ENCODE measurements at places on chromosomes 1 and 21.

- DNase-seq, result no peak
Observed at GRCh38 chr1:5746611-5747425, 245.4 kb downstream of the NPHP4 start.

DNA sequence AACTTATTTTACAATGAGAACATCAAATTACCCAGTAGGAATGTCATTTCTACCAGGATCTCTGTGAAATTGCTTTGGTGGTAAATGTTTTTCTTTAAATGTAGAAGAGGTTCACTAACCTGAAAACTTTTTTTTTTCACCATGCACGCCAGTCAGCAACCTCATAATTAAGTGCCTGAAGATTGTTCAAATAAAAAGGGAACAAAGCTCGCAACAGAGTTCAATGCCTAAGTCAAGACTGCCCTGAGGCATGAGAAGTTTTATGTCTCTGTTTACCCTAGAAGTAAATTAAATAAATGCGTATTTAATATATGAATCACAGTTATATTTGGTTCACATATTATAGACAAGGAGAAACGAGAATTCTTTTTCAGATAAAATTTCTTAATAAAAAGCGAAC lies 13.8 kb upstream of the SYDE2 start:
- DNase-seq, result no peak

- DNase-seq, result no peak
Observed at GRCh38 chr1:38451541-38451993, 405.0 kb upstream of the POU3F1 start.

- no peak for DNase-seq
Observed at GRCh38 chr21:25949701-25950100, 214.9 kb downstream of the GABPA start.

GRCh38 chr1:35535243-35535642 lies 22.0 kb downstream of the KIAA0319L start:
- DNase-seq, result no peak

- DNase-seq, result no peak
Observed at GRCh38 chr1:195849180-195849579, 759.1 kb downstream of the KCNT2 start.

GRCh38 chr1:191882870-191883269 lies 275.4 kb upstream of the RGS18 start:
- DNase-seq, result no peak

GRCh38 chr1:42211224-42211623 lies 46.7 kb upstream of the GUCA2A start:
- DNase-seq, result no peak

DNA sequence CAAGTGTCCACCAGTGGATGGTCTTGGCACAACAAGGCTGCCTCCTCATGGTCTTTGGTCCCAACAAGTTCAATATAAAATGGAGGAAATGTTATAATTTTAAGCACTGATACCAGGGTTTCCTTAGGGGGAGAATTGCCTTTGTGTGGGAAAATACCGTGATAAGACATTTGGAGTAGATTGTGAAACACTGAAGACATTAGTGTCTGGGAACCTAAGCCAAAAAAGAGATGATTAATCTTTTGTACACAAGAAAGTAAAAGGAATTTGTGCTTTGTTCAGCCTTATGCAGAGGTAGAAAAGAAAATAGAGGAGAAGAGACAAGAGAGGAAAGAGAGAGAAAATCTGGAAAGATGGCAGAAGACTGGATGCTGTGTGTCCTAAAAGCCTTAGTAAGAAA lies 36.1 kb downstream of the ST6GALNAC3 start:
- DNase-seq, result no peak

DNA sequence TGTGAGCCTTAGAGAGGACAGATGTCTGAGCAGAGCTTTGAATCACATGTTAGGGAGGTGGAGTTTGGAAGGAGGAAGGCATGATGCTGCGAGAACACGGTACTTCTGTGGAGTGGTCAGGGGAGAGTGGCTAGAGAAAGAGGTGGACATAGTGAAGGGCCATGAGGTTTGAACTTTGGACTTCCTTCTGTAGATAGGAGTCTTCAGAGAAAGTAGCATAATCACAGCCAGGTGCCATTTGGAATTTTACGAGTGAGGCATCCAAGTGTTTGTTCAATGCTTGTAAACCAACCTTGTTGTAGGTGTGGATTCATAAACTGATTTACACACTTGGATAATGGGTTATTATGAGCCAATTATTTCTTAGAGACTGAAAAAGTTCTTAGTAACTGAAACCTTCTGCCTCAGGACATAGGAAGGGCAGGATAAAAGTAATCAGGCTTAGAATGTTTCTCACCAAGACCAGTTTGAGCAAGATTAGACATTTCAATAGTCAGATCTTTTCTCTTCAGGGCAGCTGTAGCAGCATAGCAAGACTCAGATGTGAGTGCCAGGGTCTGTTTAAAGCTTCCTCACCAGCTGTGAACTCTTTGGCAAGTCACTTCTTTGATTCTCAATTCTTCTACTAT lies 83.5 kb upstream of the HMCN1 start:
- no peak for DNase-seq

- no peak for DNase-seq
Observed at GRCh38 chr21:27154451-27155129, 187.7 kb upstream of the ADAMTS5 start.

DNA sequence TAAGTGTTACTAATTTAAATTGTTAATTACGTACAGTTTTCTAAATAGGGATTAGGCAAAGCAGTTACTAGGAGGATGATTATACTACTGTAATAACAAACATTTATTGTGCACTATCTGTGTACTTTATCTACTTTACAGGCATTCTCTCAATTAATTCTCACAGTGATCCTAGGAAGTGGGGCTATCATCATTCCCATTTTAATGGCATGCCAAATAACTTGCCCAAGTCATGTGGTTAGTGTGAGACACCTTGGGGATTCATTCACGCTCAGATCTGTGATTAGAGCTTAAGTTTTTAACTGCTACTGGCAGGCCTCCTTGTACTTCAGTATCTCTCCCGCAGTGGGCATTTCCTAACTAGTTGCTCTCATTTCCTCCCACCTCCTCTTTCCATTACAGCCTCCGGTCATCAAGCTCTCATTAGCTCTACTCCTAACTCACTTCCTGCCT lies 11.5 kb downstream of the PHLDA3 start:
- DNase-seq, result no peak

GRCh38 chr1:110676970-110677369 lies 2.2 kb upstream of the KCNA3 start:
- DNase-seq, result no peak
